ENCODE measurements at places on chromosomes 16 and 17. TPM values are rescaled to one million over a fixed set of nuclear protein-coding genes. Genes with fewer than 3 reads are reported as not detected.
A peak's percentile ranks its signal among the peaks of the same experiment; 100 is the strongest.

DNA sequence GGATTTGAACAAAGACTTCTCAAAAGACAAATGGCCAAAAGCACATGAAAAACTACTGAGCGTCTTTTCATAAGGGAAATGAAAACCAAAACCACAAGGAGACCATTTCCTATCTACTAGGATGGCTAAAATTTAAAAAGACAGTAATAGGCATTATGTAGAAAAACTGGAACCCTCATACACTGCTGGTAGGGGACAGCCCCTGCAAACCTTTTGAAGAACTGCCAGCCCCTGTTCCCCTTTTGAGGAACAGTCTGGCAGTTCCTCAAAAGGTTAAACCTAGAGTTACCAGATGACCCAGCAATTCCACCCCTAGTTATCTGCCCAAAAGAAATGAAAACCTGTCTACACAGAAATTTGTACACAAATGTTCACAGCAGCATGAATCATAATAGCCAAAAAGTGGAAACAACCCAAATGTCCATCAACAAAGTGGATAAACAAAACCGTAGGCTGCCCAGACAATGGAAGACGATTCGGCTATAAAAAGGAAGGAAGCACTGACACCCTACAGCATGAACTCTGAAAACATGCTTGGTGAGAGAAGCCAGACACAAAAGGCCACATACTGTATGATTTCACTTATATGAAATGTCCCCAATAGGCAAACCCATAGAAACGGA, 22.9 kb downstream of the CDIP1 start:
- DNase-seq: no peak

Gene NOG
- 3.0 TPM for total RNA-seq

GRCh38 chr17:65163990-65164495, 26.9 kb downstream of the RGS9 start:
- no peak for DNase-seq

Gene INCA1
- total RNA-seq: 1.1 TPM

GRCh38 chr16:30715750-30716445, 16.9 kb downstream of the SRCAP start:
- no peak for DNase-seq

Gene OR1A1
- total RNA-seq: not detected

Gene CDH8
- total RNA-seq: 39.3 TPM

GRCh38 chr16:89031715-89032659, 55.0 kb upstream of the CBFA2T3 start:
- DNase-seq: peak; percentile 21

GRCh38 chr17:72122765-72123529, 2.1 kb downstream of the SOX9 start:
- peak; percentile 51 for DNase-seq

DNA sequence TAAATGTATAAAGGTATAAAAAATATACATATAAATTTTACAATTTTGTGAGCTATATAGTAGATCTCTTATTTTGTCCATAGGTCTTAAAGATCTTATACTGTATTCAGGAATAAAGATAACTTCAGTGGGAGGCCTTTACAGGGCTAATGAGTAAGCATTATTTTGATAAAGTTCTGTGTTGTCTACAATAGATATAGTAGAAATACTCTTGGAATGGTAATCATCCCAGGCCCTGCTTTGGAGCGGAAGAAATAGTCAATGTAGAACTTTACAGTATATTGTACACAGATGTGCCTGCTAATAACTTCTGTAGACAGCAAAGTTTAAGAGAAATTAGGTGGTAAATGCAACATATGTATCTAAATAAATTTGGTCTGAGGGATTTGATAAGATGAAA, 42.6 kb downstream of the TENT4B start:
- DNase-seq: no peak

DNA sequence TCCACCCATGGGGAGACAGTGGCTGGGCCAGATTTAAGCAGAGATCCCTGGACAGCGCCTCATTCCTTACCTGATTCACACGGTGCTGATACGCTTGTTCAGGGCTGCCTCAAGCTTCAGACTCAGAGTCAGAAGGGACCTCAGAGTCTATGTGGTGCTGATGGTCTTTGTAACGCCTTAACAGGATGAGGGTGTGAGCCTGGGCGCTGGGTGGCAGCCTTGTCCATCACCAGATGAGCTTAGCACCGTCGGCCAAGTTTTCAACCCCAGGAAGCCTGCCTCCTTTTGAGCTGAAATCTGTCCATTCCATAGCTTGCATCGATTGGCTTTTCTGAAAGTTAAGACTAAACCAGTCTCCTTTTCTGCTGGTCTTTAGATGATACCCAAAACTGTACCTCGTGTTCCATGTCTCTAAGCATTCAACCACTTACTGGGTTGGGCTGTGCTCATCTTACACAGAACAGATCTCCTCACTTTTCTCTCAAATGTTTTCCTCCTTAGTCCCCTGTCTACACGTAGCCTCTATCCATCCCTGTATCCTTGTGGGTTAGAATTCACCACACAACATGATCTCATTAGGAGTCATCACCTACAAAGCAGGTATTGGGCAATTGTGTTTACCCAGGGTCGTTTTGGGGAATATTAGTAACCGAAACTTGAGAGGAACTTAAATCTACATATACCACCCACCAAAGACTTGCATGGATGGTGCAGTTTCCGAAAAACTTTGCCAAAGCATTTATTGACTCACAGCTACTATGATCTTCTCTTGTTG, 573.4 kb downstream of the CDH13 start:
- DNase-seq: peak; percentile 65

Gene EME1
- 0.84 TPM for total RNA-seq

Gene ARHGAP23
- total RNA-seq: 237 TPM

Gene CES4A
- total RNA-seq: 94.7 TPM

DNA sequence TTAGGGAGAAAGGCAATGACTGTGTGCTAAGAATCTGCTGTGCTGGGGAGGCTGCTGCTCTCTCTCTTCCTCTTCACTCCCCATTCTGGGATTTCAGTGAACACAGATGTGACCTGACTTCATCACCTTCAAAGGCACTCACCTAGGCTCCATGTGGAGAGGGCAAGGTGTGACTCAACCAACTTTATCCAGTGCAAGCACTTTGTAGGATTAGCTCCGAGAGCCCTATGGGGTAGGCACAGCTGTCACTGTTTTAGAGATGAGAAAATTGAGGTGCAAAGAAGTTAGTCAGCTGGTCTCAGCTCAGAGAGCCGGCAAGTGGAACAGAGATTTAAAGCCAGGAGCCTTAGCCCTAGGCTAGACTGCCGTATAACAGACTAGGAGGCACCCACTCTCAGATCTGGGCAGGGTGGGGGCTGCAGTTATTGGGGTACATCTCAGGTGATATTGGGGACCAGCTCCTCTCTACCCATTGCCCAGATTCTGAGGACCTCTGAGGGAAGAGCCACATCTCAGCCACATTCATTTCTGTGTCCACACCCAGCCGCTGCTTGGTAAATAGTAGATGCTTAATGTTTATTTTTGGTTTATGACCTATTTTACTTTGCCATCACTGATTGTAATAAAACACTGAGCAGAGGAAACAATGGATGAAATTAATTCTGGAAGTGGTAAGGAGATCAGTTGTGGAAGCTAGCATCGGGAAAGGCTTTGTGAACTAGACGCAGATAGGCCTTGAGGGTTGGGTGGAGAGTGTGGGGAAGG, 138.8 kb downstream of the CCDC182 start:
- no peak for DNase-seq

DNA sequence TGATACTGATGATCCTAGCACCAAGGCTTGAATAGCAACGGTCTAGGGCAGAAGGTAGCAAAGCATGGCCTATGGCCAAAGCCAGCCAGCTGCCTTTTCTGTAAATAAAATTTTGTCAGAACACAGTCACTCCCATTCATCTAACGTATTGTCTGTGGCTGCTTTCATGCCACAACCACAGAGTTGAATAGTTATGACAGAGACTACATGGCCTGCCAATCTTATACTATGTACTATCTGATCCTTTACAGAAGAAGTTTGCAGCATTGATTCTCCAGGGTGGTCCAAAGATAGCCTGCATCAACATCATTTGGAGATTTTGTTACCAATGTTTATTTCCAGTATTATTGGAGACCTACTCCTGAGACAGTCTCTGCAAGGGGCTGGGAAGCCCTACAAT, 19.9 kb upstream of the MMD start:
- DNase-seq: no peak

- no peak for DNase-seq
Observed at GRCh38 chr16:23580391-23580790, 15.7 kb downstream of the NDUFAB1 start.

DNA sequence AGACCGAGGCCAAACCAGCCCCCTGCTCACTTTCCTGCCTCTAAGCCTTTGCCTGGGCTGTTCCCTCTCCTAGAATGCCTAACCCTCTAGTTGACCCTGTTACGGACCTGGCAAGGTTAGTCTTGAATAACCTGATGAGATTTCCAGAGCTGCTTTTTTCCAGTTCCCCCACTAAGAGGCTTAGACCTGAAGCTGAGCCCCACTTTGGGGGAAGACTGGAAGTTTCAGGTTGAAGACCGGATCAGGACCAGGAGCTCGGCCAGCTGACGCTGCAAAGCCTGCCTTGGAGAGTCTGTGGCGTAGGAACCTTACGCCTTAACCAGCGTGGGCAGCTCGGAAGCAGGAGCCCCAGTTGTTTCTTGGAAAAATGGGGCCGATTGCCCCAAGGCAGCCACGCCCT, 129.8 kb downstream of the OR1D5 start:
- no peak for DNase-seq

GRCh38 chr17:59464246-59464645, 101.2 kb upstream of the DHX40 start:
- no peak for DNase-seq

Gene GNAO1
- 480 TPM for total RNA-seq

DNA sequence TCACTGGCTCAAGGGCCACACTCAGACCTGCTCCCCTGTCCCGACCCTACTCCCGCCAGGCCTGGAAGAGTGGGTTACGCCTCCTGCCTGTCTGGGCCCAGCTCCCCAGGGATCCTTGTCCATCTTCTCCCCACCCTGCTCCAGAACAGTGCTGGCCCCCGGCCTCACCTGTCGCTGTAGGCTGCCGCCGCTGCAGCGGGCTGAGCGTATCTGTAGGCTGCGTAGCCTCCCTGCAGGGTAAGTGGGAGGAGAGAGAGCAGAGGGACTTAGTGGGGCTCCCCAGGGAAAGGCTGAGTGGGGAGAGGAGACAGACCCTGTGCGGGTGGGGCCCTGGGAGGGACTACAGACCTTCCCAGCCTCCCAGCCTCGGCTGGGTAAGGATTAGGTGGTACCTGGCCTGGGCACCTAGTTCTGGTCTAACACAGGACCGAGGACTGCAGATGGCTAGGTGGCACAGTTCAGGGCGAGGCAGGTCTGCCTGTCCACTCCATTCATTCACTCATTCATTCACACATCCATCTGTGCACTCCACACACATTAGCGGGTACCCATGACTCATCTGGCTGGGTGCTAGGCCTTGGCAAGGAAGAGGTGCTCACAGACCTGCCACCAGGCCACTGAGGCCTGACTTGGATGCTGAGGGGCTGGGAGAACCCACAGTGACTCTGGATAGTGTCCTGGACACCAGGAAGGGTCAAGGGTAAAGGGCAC, 20.9 kb downstream of the ENGASE start:
- no peak for DNase-seq

Gene CCDC78
- total RNA-seq: 8.0 TPM

Gene SCARF1
- total RNA-seq: 13.0 TPM

- no peak for DNase-seq
Observed at GRCh38 chr17:5871666-5872065, 198.5 kb upstream of the WSCD1 start.

Gene SLC12A3
- total RNA-seq: 1.0 TPM

DNA sequence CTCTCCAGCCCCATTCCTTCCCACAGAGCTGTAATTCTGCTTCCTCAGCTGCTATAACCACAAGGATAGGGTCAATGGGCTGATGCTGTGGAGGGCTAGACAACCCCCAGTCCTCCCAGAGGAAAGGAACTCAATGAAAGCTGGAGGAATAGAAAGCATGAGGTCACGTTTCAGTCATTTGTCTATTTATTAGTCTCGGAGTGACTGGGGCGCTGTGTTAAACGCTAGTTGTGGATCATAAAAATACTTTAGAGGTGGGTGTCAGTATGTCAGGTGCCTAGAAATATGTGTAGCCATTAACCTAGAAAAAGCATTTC, 787 bp upstream of the CCL3L1 start:
- no peak for DNase-seq

Gene QRICH2
- total RNA-seq: 11.3 TPM
